ENCODE measurements at places on chromosomes 16 and 17.

DNA sequence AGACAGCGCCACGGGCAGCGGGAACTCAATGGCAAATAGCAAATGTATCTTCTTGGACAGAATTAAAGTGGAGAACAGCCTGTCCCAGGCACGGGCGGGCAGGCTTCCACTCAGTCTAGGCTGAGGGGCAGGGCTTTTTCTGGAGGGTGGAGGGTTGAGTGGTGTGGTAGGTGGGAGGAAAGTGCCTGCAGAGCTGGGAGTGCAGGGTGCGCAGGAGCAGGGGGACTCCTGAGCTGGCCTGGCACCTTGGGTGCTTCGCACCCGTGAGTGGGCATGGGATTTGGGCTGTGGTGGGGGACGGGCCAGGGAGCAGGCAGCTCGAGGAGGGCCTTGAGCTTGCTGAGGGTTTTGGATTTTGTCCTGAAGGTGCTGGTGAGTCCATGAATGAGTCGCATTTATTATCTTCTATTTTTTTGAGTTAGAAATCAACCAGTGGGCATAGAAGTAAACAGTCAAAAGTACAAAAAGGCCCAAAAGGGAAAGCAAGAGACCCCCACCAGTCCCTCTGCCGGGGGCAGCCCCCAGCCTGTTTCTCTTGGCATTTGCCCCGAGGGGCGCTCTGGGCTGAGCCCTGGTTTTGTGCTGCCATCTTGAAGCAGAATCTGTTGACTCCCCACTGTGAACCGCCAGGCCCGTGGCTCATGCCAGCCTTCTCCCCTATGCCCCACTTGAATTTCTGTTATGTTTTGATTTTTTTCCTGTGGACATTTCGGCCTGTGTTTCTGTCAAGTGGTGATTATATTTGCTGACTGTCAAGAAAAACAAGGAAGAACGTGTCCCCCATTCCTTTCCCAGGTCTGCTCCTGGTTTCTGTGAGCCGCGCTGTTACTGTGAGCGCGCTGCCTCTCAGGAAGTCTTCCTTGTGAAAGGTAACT lies 8.2 kb downstream of the ADORA2B start:
- no peak for DNase-seq

DNA sequence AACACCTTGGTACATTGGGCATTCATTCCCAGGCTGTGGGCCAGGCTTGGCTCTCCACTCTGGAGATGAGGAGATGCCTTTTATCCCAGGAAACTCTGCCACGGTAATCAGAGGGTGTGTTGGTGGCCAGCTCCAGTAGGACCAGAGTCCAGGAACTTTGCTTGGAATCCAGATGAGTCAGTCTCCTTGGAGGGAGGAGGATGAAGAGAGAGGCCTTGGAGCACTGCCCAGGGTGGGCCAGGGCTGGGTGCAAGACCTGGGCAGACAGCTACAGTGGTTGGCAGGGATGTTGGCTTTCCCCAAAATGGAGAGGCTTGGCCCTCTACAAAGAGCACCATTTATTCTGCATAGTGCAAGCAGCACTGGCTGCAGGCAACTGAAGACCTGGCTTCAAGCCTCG lies 209.0 kb downstream of the RGS9 start:
- DNase-seq: peak; percentile 34

DNA sequence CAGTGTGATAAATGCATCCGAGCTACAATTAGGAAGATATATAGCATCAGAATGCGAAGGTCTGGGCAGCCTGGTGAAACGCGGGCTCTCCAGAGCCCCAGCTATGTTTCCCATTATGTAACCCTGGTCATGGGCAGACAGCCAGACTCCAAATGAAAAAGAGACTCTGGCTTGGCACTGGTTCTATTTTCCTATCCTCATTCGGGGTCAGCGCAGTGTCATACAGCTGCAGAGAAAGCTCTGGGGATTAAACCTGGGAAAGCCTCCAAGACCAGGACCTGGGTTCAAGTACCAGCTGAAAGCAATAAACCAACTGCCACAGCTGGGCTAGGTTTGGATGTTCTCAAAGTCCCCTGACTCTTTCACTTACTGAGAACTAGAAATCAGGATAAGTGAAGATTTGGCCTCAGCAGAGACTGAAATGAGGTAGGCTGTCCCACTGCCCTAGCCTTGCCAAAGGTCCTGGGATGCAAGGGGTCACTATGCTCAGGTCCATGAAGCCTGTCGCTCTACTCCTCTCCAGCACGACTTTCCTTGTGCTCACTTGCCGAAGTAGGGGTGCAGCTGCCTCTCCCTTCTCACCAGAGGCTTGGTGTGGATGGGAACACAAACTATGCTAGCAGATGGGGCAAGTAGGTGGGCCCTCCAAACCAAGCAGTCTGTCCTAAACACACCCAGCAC lies 123.8 kb downstream of the SMG6 start:
- DNase-seq: no peak

DNA sequence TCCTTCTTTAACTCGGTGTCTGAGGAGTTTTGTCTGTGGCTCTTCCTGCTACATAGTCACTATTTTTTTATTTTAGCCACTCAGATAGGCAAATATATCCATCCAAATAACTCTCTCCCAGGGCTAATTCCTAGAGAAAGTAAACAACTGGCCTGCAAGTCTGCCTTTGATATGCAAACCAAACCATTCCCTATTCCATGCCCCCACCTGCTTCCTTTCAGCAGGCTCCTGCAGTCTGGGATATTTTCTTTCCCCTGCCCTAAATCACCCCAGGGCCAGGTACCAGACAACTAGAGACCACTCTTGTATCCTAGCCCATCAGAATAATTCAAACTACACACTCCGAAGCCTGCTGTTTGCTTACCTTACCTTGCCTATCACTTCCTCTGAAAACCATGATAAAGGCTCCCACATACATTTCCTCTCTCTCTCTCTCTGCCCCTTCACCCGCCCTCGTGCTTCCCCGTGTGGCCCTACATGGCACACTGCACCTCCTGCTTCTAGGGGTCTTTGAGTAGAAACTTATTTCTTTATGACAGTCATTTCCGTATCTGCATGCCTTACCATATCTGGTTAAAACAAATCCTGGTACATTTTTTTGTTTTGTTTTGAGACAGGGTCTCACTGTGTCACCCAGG lies 8.3 kb downstream of the CD300H start:
- no peak for DNase-seq

DNA sequence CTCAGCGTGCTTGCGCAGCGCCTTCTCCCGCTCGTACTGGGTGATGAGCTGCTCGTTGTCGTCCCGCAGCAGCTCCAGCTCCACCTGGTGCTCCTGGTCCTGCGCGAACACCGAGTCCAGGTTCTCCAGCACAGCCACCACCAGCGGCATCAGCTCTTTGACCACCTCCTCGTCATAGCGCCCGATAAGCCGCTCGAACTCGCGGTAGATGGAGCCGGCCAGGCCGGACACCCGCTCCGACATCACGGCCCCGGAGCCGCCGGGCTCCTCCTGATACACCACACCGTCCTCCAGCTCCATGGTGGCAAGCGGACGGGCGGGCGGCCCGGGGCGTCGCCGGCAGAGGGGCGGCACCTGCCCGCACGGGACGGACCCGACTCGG lies 320 bp downstream of the SPAG9 start:
- no peak for DNase-seq

- no peak for DNase-seq
Measured at GRCh38 chr16:89010210-89010925, 33.4 kb upstream of the CBFA2T3 start.

- DNase-seq: no peak
Measured at GRCh38 chr17:9615486-9615885, 29.8 kb upstream of the USP43 start.

- no peak for DNase-seq
Measured at GRCh38 chr16:4814542-4815173, 12.2 kb upstream of the ROGDI start.

- DNase-seq: peak; percentile 5
Measured at GRCh38 chr17:5437721-5438317, 1.1 kb downstream of the C1QBP start.

DNA sequence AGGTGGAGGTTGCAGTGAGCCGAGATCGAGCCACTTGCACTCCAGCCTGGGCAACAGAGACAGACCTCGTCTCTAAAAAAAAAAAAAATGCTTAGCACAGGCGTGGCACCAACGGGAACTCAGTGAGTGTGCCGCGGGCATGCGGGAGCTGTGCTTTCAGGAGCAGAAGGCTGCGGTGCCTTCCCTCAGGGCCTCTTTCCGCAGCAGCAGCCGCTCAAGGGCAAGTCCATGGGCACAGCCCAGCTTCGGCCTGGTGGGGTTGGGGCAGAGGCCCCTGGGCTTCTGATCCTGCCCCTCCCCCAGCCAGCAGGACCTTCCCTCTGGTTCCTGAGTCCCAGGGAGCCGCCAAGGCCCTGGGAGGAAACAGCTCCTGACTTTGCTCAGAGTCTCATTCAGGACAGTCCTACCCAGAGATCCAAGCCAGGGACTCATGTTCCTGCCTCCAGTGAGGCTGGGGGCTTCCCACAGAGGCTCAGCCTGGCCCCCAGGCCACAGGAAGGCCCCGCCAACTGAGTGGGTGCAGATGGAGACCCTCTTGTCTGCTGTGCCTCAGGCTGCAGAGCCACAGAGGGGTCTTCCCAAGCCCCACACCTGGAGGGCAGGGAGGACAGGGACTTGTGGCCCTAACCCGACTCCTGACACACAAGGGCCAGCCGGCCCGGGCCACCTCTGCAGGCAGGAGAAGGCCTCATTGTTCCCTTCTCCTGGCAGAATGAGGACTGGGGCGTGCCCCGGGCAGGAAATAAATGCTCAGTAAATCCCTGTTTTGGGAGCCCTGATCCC lies 3.3 kb upstream of the ZG16B start:
- no peak for DNase-seq

- no peak for DNase-seq
Measured at GRCh38 chr17:14058051-14058450, 11.3 kb upstream of the COX10 start.

DNA sequence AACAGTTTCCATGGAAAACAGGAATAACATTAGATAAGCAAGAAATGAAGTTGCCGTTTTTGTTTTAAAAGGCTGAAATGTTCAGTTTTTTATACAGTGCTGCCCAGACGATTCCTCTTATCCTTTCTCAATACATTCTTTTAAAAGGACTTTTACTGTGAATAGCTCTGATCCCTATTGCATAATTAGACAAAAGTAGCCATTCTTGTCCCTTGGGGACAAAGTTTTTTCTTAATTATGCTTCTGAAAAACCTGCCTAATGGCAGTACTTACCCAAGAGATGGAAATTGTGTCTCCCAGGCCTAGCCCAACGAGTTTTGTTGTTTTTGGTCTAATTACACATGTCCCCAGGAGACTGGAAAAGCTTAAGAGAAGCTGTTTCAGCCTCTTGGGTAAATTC lies 27.6 kb downstream of the NXPH3 start:
- DNase-seq: no peak

DNA sequence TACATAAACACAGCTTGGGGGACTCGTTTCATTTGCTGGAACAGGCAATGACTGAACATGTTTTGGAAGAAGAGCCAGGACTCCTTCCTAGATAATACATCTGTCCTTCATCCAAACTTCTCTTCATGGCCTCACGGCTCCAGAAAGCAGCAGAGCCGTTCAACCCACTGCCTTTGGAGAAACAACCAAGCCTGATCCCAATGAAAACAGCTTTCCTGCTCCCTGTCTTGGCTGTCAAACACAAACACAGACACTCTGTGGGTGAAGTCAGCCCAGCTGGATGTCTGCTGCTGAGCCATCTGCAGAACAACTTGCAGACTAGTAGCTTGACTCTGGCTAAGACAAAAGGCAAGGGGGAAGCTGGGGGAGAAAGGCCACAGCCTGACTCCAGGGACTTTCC lies 345.1 kb upstream of the PSMD7 start:
- DNase-seq: no peak

GRCh38 chr17:81509972-81510784 lies 2.4 kb downstream of the ACTG1 start:
- peak; percentile 28 for DNase-seq

DNA sequence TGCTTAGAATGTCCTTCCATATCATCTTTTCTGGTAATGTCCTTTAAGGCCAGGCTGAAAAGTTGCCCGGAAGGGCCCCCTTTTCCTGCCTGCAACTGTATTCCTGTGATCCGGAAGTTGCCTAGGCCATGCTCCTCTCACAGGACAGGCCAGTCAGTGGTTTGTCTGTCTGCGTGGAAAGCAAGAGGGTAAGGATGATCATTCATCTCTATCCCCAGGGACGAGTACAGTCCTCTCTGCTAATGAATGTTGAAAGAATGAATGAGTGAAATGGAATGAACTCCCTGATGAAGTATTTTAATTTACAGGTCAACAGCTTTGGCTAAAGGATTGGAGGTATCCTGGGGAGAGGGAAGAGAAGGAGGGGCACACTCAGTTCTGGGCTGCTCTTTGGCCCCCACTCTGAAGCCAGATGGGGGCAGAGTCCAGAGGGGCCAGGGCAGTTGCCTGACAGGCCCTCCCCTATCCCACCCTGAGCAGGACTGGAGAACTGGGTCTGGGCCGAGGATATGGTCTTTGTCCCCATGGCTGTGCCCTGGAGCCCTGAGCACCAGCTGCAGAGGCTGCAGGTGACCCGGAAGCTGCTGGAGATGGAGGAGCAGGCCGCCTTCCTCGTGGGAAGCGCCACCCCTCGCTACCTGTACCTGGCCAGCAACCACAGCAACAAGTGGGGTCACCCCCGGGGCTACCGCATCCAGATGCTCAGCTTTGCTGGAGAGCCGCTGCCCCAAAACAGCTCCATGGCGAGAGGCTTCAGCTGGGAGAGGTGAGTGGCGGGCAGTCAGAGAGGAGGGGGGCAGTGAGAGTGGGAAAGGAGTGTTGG lies 3.2 kb downstream of the AOC3 start:
- no peak for DNase-seq

GRCh38 chr17:65776890-65777289 lies 215.4 kb upstream of the AXIN2 start:
- DNase-seq: no peak

- no peak for DNase-seq
Measured at GRCh38 chr16:595942-596735, 6.3 kb downstream of the RAB40C start.

- DNase-seq: no peak
Measured at GRCh38 chr17:72635034-72635635, 457.4 kb downstream of the SLC39A11 start.

DNA sequence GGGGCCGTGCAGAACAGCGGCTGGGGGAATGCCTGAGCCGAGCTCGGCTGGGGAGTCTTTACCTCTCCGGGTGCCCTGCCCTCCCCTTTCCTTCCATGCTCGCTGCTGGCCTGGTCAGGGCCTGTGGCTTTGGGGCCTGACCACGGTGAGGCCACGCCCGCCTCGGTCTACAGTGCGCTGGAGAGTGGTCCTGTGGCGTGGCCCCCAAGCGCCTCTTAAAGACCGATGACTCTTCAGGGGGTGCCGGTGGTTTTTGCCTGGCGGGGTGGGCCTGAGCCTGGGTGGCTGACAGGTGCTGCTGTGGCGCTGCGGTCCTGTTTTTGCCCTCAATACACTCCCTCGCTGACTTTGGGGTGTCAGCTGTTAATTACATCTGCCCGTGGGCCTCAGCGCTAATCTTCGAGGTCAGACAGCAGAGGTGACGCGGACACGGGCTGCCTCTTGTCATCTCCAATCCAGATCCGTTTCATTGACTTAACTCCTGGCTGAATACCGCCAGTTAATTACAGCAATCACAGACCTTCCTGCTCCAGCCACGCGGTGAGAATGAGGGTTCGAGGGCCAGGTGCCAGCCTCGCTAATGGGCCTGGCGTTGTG lies 29.7 kb downstream of the GSE1 start:
- DNase-seq: no peak

Data from RCC 7860 (cell line).